AG08396 (cell line): ENCODE measurements at places on chromosomes 1 and 21.

DNA sequence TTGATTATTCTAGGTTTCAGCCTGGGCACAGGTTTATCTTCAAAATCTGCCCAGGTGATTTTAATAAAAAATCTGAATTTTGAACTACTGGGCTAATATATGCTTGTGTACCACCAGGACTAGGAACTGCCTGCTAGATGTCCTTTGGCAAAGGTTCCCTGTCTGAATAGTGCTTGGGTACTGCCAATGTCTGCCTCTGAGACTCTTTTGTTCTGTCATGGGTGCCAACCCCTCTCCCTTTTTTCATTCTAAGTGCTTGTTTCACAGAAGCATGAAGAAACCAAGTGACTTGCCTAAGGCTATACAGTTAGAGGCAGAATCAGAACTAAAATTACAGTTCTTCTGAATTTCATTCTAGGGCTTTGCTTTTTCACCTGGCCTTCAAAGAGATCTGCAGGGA lies 106.3 kb upstream of the CACHD1 start:
- DNase-seq = no peak

GRCh38 chr21:33367309-33367973 lies 35.8 kb upstream of the IFNGR2 start:
- no peak for DNase-seq

DNA sequence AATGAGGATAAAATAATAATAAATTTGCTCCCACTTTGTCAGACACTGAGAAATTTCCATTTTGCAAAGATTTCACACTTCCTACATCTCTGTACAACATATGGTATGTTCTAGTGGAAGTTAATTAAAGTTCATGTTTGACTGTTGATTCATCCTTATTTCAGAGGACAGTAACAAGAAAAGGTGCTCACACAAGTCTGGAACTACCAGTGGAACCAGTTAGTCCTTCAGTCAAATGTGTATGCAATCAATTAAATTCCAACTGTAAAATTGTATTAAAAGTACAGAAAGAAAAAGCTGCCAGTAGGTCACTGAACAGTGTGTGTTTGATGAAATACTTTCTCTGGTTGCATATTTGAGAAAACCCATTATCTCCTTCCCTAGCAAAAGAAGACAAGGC lies 496.0 kb upstream of the PKN2 start:
- DNase-seq = no peak

DNA sequence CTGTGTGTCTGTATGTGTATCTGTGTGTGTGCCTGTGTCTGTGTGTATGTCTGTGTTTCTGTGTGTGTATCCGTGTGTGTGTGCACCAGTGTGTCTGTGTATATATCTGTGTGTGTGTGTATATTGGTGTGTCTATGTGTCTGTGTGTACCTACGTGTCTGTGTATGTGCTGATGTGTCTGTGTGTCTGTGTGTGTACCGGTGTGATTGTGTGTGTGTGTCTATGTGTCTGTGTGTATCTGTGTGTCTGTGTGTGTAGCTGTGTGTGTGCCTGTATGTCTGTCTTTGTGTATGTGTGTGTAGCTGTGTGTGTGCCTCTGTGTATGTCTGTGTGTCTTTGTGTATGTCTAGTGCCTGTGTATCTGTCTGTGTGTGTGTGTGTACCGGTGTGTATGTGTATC lies 32.0 kb downstream of the CAMK2N1 start:
- no peak for DNase-seq

DNA sequence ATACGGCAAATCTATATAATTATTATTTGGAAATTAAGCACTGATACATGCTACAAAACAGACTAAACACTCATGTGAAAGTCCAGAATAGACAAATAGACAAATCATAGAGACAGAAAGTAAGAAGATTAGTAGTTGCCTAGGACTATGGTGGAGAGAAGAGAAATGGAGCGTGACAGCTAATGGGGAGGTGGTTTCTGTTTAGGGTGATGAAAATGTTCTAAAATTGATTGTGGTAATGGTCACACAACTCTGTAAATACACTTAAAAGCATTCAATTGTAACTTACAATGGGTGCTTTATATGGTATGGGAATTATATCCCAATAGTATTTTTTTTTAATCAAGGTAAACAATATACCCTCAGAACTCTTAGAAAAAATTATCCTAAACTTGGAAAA lies 20.4 kb upstream of the ITLN2 start:
- DNase-seq = no peak

DNA sequence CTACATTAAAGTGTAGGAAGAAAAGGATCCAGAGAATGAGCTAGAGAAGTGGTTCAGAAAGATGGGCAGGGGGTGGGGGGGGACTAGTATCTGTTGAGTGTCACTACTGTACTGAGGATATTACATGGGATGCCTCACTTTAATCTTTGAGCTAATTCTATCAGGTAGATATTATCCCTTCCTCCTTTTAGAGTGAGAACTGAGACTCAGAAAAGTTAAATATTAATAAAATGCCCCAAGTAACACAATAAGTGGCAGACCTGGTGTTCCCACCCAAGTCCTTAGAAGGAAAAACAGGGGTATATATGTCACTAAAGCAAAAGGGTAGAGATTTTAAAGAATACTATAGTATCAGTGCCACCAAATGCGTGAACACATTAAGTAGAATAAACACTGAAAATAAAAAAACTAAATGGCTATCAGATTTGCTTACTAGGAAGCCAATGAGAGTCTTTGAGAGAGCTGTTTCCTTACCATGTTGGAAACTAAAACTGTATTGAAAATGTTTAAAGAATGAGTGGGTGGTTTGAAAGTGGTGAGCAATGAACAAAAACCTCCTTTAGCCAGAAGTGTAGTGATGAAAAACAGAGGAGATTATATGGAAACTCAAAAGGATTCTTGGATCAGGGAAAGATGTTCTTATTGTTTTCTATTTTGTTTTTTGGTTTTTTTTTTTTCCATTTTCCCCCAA lies 230.8 kb downstream of the BARHL2 start:
- no peak for DNase-seq

DNA sequence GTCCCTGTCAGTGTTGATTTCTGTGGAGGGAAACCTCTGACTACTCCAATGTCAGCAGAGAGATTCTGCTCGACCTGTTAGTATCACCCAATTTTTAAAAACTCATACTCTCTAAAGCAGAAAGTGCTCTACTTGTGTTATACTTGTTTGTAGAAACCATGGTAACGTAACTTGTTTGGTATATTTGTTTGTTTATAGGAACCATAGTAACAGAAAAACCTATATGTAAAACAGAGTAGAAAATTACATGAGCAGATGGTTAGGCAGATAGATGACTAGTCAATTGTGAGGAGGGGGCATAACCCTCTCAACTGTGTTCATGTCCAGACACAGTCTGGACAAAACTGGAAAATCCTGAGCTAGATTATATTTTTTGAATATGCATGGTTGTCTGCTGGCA lies 6.7 kb downstream of the TRIM45 start:
- no peak for DNase-seq
